ENCODE measurements at places on chromosomes 11 and 22.

- no peak for DNase-seq
Measured at GRCh38 chr11:35003658-35004057, 87.2 kb downstream of the PDHX start.

GRCh38 chr11:74462009-74462408 lies 5.3 kb downstream of the KCNE3 start:
- DNase-seq: no peak

GRCh38 chr11:10686311-10686710 lies 7.2 kb downstream of the IRAG1 start:
- no peak for DNase-seq

DNA sequence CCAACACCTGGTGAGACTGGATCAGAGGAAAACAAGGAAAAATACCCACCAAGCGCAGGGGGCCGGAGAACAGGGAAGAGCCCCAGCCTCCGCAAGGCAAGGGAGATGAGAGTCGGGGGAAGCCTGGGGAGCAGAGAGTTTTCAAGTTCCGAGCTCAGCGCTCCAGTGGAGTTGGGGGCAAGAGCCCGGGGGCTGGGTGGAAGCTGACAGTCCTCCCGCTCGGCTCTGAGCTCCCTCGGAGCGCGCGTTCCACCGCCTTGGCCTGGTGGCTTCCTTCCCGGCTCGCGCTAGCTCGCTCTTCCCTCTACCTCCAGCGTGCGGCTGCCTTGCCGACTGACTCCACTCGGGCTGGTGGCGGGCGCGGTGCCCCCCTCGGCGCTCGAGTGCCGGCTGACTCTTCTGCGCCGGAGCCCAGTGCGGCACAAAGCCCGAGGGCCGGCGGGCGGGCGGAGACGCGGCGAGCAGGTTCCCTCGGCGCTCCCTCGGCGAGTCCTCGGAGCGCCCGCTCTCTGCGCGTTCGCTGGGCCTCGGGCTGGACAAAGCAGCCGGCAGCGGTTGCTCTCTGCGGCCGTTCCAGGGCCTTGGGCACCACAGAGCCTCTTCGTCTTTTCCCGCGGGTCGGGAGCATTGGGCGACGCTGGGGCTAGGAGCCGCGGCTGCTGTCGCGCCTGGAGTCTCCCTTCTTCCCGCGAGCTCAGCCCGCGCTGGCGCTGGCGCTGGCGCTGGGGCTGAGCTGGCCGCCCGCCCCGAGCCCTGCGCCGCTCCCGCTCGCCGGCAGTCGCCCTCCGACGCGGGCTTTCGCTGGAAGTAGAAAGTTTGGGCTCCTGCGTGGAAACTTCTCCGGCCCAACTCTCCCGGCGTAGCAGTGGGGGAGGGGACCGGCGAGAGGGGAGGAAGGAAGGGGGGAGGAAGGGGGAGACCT lies 1.0 kb downstream of the PAX6 start:
- DNase-seq: no peak

DNA sequence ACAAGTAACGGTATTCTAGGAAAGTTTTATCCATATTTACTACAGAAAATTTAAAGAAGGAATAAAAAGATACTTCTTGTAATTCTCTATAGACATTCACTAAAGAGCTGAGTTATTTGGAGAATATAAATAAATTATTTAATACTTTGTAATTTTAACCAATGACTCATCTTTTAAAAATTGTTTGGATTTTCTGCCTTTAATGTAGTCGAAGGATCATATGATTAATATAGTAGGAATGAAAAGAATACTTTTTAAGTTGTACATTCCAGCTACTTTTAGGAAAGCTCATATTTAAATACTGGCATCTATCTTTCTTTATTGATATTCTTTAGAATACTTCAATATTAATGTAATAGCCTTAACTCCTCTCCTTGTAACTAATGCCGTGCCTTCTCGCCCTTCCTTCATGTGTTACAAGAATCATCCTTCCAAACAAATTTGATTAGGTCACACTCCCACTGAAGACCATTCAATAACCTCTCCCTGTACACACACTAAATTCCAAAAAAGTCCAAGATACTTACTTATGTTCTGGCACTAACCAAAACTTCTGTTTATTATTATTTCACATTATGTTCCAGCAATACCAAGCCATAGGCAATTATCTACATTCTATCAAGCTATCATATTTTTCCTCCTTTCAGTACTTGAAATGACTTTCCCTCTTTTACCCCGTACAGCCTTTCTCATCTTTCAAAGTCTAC lies 501.9 kb downstream of the CNTN5 start:
- no peak for DNase-seq
